COLO829 (cell line): ENCODE measurements at places on chromosomes 6 and 20.

- DNase-seq = no peak
Measured at GRCh38 chr6:34514593-34515472, 41.3 kb downstream of the SPDEF start.

GRCh38 chr6:126897758-126898157 lies 220.7 kb upstream of the RSPO3 start:
- no peak for DNase-seq

DNA sequence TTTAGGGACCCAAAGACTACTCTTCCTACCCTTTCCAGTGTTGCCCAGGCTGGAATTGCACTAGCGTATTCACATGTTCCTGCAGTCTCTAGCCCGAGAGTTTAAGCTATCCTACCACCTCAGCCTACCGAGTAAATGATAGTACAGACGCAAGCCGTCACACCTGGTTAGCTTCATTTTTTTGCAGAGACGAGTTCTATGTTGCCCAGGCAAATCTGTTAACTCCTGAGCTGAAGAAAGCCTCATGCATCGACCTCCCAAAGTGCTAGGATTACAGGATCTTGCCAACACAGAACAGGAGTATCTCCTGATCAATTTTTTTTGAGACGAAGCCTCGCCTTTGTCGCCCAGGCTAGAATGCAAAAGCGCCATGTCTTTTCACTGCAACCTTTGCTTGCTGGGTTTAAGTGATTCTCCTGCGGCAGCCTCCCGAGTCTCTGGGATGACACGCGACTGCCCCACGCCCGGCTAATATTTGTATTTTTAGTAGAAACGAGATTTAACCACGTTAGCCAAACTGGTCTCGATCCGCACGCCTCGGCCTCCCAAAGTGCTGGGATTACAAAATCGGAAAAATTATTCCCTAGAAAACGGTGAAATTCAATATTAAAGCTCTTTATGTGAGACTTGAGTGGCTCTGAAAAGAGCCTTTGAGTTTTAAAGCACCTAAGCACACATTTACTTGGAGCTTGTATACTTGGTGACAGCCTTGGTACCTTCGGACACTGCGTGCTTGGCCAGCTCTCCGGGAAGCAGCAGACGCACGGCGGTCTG lies 128.5 kb downstream of the HFE start:
- DNase-seq = no peak

DNA sequence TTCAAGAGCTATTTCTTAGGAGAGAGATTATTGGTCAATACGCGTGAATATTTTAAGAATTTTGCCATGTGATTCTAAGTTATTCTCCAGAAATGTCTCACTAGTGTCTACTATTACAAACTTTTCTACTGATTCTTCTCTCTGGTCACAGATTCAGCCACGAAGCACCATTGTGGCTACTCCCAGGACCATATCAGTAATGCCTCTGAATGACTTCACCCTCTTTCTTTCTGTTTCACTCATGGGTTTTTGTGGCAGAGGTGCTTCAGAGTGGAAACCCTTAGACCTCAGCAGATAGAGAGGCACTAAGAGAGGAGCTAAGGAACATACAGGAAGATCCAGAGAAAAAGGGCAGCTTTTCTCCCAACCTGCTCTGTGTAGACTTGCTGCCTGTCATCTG lies 211.3 kb downstream of the CBLN4 start:
- DNase-seq = no peak

DNA sequence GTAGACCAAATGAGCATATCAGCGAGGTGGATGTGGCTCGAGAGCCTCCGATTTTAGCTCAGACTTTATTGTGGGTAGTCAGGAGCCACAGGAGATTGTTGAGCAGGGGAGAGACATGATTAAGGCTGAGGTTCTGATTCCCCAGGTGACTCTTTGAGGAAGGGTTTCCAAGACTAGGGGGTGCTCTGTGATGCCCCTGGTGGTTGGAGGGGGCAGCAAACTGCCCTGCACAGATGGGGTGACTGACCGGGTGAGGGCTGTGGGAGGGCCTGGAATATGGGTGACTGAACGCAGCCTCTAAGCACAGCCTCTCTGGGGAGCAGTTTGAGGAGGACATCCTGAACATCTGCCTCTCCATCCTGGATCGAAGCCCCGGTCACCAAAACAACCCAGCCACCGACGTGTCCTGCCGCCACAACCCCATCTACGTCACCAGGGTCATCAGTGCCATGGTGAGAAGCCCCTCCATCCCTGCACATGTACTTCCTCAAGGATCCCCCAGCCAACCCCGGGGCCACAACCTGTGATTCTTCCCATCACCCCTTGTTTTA lies 17.0 kb downstream of the TGM6 start:
- DNase-seq = no peak

DNA sequence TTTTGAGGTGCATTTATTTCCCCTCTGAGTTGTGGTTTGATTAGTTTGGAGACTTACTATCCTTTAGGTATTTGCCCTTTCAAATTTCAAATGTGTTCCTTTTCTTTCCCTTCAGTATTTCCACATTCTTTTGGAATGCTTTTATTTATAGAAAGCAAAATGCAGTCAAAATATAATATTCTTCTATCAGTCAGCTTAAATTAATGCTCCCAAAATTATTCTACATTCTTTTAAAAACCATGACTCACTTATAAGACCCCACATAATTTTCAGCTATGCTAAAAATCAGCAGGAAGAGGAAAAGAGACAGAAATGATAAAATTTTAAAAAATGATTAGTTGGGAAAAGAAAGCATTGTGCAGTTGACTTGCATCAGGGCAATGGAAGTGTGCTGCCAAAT lies 180.0 kb upstream of the SMLR1 start:
- no peak for DNase-seq

GRCh38 chr20:62956387-62957135 lies 4.1 kb downstream of the SLC17A9 start:
- no peak for DNase-seq

DNA sequence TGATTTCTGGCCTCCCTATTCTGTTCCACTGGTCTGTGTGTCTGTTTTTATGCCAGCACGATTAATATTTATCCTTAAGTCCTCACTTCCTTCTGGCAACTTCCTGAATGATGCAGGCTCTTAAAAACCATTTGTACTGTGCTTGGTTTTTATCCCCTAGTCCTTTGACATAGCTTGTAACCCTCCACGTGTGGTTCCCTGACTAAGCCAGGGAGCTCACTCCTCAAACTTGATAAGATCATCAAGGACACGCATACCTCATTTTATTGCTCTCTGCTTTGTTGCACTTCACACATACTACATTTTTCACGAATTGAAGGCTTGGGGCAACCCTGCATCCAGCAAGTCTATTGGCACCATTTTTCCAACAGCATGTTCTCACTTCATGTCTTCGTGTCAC lies 166.4 kb upstream of the UST start:
- no peak for DNase-seq

DNA sequence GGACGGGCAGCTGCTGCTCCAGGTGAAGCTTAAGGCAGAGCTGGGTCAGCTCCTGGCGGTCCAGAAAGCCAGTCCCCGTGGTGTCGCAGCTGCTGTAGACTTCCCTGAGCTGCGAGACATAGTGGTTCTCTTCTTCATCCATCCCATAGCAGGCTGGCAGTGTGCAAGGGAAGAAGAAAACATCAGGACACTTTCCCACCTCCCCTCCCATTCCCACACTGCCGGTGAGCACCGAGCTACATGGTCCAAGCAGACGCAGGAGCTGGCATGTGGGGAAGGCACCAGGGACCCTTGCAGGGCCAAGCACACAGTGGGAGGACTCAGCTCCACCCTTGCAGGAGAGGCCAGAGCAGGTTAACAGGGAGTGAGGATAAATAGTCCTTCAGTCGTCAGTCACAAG lies 58.9 kb downstream of the NINL start:
- no peak for DNase-seq

GRCh38 chr20:1449370-1449769 lies 17.3 kb downstream of the NSFL1C start:
- no peak for DNase-seq

DNA sequence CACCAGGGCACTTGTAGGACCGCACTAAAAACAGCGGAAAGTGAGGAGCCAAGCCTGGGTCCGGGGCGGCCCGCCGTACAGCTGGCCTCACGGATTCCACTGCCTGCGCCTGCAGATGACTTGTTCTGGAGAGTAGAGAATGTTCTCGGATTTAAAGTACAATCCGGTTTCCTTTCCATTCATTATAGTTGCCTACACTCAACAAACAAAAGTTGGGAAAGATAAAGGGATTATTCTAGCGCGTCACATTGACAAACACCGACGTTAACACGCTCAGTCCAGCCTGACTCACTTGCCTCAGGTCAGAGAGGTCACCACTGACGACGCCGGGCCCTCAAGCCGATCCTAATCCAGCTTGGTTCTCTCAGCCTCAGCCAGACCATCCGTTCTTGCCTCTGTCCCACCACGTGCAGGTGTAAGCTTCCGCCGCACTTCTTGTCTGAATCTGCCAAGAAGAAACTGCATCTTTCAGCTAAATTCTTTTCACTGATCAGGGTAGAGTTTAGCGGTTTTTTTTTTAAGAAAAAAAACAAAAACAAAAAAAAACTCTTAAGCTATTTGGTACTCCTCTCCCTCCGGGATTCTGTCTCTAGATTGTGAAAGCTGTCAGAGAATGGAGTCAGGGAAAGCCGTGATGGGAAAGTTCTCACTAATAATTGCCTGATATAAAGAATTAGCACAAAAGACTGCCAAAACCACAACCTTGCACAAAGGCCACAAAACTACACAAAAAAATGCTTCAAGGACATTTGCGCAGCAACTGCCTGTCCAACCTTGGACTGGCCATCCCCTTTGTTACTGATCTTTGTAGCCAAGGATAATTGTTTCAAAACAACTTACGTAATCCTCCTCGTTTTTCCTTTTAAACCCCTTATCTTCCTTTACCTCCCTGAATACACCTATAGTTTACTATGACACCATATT lies 1.1 kb upstream of the PHF10 start:
- no peak for DNase-seq

DNA sequence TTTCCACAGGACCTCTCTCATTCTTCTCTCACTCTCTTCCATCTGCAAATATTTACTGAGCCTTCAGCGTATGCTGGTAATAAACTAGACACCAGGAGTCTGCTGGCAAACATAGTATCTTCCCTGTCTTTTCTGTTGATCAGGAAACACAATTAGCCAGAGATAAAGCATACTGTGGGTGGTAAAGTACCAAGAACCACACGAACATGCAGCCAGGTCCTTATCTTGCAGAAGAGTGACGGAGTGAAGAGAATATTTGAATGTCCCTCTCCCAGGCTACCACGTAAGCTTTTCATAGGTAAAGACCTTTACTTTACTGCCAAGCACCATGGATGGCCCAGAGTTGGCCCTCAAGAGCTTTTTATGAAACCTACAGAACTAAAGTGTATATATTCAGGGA lies 13.3 kb downstream of the FHL5 start:
- DNase-seq = no peak

GRCh38 chr20:32464401-32465091 lies 106.4 kb downstream of the ASXL1 start:
- no peak for DNase-seq

DNA sequence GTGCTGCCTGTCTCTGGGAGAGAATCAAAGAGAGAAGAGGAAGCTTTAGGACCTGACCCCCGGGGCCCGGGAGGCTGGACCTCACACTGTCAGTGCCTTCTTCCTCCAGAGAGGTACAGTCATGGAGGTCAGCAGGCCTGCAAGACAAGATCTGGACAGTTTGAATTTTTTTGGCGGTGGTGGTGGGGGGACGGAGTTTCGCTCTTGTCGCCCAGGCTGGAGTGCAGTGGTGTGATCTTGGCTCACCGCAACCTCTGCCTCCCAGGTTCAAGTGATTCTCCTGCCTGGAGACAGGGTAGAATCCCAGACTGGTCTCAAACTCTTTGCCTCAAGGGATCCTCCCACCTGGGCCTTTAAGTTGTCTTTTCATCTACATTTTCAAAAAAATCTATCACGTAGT lies 34.4 kb downstream of the NR2E1 start:
- DNase-seq = no peak

DNA sequence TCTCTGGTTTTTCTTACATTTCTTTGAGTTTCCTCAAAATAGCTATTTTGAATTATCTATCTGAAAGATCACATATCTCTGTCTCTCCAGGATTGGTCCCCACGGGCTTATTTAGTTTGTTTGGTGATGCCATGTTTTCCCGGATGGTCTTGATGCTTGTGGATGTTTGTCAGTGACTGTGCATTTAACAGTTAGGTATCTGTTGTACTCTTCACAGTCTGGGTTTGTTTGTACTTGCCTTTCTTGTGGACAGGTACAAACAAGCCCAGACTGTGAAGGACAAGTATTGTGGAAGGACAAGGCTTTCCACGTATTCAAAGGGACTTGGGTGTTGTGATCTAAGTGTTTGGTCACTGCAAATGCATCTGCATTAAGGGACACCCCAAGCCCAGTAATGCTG lies 49.9 kb upstream of the TOP1 start:
- DNase-seq = no peak

- no peak for DNase-seq
Measured at GRCh38 chr6:87220997-87221396, 65.6 kb downstream of the ZNF292 start.

DNA sequence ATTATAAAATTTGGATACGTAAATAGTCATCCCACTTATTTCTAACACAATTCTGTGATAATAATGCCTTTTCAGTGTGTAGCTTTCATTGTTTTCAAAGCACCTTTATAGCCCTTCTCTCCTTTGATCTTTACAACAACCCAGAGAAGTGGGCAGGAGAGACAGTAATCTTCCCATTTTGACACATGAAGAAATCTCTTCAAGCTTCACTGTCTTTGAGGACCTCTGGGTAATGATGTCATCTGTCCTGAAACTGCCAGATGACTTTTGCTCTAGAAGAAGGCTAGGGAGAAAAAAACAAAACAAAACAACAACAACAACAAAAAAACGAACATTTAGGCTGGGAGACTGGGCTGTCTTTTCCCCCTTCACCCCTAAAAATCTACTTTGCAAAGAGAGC lies 203.0 kb downstream of the KCNQ5 start:
- no peak for DNase-seq

DNA sequence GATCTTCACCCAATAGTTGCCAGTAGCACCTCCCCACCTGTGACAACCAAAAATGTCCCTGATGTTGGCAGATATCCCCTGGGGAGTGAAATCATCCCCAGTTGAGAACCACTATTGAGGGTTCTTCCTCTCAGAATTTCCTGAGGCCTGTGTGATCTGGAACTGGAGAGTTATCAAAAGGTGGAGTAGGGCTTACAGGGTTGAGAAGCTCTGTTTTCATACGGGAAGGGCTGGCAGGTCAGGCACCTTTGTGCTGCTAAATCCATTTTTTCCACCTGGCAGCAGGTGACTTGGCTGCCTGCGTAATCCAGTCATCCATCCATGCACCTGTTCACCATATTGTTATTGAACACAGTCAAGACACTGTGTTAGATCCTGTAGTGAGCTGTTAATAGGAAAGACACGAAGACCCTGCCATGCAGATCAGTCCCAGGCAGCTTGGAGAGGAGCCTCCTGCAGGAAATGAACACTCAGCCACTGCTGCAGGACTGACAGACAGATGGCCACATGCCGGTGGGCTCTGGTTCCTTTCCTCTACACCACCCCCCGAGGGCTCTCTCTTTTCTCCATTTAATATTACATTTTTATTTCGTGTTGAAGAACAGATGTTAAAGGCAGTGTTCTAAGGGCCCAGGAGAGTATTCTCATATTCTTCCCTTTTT lies 5.4 kb downstream of the DUSP22 start:
- DNase-seq = no peak

- no peak for DNase-seq
Measured at GRCh38 chr20:34979366-34980153, 23.9 kb downstream of the MYH7B start.
